ENCODE measurements at places on chromosomes 13 and 19. TPM values are rescaled to one million over a fixed set of nuclear protein-coding genes. Genes with fewer than 3 reads are reported as not detected.

GRCh38 chr13:20769091-20769490 lies 4.7 kb downstream of the EEF1AKMT1 start:
- H3K36me3 ChIP-seq = peaks cover 36% of the 10 kb centered on the region
- no peaks in the 10 kb centered on the region for H3K27me3 ChIP-seq
- H3K27ac ChIP-seq = peak overlapping the region; percentile 76
- peaks cover 11% of the 10 kb centered on the region for H3K4me1 ChIP-seq
- no peak for DNase-seq

- no peaks in the 10 kb centered on the region for H3K27me3 ChIP-seq
- no peak for DNase-seq
- peaks cover 25% of the 10 kb centered on the region for H3K36me3 ChIP-seq
Measured at GRCh38 chr19:8451377-8451776, 6.6 kb downstream of the HNRNPM start.

Gene CYP4F8
- not detected for total RNA-seq

Gene C19orf44
- total RNA-seq = 11.5 TPM

Gene FAAP24
- 3.4 TPM for total RNA-seq

- H3K4me1 ChIP-seq = peaks cover 2% of the 10 kb centered on the region
- H3K4me3 ChIP-seq = no peak overlapping the region
- H3K27ac ChIP-seq = no peak overlapping the region
Measured at GRCh38 chr13:62583466-62583865, 1167.8 kb upstream of the PCDH20 start.
